ENCODE measurements at places on chromosomes 12 and 14.

- DNase-seq: no peak
Measured at GRCh38 chr14:105347587-105347968, 33.0 kb downstream of the PACS2 start.

DNA sequence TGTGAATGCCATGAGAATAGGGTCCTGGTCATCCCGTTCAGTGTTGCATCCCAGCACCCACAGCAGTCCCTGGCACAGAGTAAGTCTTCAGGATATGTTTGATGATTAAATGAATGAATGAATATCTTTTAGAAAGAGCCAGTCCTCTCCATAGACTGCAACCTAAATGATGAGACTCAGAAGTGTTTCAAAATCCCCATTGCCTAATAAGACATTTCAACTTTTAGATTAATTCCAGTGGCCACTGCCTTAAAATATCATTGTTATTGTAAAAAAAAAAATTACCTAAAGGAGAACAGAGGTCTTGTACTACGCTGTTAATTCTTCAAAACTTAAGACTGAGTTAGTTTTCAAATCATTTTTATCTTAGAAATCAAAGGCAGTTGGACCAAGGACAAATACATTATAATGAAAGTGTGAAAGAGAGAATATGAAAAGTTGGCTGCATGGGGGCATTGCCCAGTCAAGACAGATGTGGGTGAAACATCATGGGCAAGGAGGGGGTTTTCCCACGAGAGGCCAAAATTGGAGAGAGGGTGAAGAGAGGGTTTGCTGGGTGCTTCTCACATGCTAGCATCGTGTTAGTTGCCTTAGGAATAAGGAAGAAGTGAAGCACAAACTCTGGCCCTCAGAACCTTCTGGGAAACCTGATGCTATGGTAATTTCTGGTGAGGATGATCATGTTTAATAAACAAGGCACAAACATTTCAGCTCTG, 26.3 kb upstream of the CPM start:
- DNase-seq: peak; percentile 25

GRCh38 chr14:91857614-91858013, 9.7 kb downstream of the TC2N start:
- DNase-seq: no peak

- DNase-seq: no peak
Measured at GRCh38 chr12:114735011-114735410, 51.0 kb upstream of the TBX3 start.

- DNase-seq: no peak
Measured at GRCh38 chr14:32367516-32367915, 38.4 kb downstream of the AKAP6 start.

DNA sequence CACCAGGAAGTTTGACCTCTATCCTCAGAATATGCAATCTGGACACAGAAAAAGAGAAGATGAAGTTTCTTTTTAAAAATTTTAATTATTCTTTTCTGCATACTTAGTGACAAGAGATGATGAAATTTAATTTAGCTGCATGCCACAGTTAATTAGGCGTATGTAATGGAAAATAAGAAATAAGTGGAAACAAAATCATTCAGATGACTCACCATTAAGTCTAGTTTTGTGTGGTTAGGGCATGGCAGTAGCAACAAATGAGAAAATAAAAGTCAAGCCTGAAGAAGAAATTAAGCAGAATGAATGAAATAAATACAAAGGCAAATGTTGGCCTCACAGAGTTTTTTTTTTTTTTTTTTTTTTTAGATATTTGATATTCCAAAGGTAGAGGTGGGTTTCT, 30.9 kb upstream of the KLRD1 start:
- no peak for DNase-seq

- no peak for DNase-seq
Measured at GRCh38 chr12:68200854-68201253, 24.8 kb downstream of the IL26 start.

DNA sequence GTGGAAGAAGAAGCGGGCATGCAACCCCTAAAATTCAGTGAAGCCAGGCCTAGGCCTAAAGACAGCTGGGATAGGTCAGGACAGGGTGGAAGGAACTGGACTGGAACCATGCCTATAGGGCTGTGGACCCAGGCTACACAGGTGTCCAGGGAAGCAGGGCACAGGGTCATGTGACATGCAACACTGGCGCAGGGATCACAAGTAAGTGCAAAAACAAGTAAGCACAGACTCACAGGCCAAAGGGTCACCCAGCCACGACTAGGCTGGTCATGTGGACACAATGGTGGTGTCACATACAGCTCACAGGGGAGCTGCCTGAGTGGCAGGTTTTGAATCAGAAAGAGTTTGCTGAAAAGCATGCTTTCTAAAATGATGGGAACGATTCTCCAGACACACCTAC, 195.7 kb downstream of the SPTSSA start:
- no peak for DNase-seq

DNA sequence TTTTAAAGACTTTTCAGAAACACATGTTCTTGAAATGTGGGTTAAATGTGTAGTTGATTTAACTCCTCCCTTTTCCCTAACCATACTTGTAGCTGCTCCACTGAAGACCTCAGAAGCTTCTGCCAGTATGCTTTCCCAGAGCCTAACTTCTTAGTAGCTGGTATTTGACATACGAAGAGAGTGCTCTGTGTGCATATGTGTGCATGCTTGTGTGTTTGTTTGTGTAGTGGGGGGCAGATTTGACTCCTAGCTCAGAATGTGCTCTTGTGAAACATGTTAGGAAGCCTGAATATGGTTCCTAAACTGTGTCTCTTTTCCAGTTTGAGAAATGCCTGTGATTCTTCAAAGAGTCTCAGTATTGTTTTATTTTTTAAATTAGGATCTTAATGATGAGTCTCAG, 420.4 kb downstream of the PCNX1 start:
- DNase-seq: no peak

GRCh38 chr12:105939181-105939721, 199.5 kb downstream of the NUAK1 start:
- no peak for DNase-seq

- DNase-seq: peak; percentile 10
Measured at GRCh38 chr14:61889914-61890351, 127.7 kb downstream of the SNAPC1 start.

GRCh38 chr14:61469781-61470180, 148.4 kb downstream of the PRKCH start:
- no peak for DNase-seq

- DNase-seq: no peak
Measured at GRCh38 chr12:49832836-49833421, 4.7 kb upstream of the NCKAP5L start.

DNA sequence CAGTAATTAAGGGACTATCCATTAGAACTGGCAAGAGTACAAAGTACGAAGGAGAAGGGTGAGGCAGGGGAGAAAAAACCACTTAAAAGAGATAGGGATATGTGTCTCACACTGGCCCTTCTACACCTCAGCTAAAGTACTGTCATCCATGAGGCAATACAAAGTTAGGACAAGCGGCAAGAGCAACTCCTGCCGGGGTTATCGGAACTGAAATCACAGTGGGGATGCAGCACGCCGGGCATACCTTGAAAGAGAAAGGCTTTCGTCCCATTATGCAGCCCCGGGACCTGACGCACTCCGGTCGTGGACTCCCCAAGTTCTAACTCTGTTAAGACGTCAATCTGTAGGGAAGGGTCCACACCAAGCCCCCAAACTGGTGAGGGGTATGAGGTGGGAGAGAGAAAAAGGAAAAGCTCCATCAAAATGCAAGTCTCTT, 1.1 kb downstream of the NELL2 start:
- DNase-seq: peak; percentile 27

- DNase-seq: no peak
Measured at GRCh38 chr12:25082628-25083027, 112.3 kb downstream of the DNAI7 start.

DNA sequence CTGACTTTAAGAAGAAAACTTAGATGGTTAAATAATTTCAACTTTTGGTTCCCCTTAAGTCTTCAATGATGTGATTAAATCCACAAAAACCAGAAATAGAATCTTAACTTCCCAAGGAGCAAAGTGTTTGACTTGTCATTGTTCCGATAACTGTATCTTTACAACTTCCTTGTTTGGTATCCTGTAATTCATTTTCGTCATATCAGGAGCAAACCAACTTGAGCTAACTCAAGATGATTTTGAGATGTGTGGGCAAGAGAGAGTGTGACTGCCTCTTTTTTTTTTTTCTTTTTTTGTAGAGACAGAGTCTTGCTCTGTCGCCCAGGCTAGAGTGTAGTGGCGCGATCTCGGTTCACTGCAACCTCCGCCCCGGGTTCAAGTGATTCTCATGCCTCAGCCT, 25.3 kb downstream of the DRAM1 start:
- DNase-seq: no peak

GRCh38 chr12:6758506-6759095, 5.7 kb upstream of the MLF2 start:
- DNase-seq: no peak

DNA sequence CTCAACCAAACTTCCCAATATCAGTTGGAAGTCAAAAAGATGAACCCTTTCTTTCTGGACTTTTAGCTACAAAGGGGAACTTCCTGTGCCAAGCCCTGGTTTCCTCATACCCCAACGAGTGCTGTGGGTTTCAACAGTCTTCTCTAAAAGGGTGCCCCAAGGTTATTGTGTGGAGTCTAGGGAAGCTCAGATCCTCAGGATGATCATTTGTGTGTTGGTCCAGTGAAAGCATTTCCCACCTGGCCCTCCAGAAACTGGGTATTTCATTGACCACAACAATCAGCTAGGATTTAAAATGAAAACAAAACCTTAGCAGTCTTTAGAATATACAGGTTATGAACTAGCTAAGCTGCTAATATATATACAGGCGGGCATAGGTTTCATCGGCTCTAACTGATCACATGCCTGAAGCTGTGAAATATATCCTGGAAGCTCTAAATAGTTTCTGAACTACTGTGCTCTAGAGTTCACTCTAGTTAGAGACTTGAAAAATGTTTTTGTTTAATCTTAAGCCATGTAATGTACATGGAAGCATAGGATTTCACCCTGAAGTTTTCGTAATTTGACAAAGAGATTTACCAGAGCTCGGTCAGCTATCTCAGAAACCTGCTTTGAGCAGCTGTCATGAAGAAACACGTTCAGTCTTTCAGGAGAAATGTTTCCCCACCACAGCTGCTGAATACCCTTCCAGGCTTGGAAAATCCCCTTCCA, 29.6 kb downstream of the P2RX4 start:
- DNase-seq: no peak

DNA sequence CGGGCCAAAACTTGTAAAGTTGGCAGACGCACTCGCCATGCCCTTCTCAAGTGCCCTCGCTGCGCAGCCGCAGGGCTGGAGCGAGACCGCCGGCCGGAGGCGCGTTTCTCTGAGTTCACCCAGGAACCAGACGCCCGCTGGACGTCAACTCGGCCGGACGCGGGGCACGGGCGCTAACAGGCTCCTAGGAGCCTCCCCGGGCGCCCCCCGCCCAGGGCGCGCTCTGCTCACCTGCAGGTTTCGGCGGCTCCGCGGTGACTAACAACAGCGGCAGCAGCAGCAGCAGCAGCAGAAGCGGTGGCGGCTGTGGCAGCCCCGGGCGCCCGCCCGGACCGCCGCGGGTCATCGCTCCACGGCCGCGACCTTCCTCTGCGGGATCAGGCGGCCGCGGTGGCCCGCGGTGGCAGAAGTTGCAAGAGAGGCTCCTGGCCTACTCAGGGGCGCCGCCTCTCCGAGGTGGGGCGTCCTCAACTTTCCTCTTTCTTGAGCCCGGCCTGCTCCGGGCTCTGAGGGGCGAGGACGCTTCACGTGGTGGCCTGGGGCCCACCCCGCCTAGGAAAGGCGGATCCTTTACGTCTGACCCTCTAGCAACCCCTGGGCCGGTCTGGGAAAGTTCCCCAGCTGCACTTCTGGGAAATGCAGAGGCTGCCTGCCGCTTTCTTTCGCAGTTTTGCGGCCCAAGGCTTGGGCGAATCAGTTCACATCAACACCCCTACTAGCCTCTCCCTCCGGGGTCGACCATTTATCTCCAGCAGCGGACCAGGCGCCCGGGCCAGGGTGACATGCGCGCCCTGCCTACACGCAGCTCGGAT, at the start of gene PLBD1:
TSS of gene PLBD1 (minus strand) at position 533 of the 812 bp plus-strand sequence. CDS start at position 346, 187 bp downstream.
- DNase-seq: peak; percentile 5

GRCh38 chr12:132071040-132071810, 72.9 kb downstream of the DDX51 start:
- no peak for DNase-seq

- DNase-seq: peak; percentile 79
Measured at GRCh38 chr12:6943389-6943721, 261 bp upstream of the RNU7-1 start.

GRCh38 chr12:113049976-113050742, 6.4 kb upstream of the DTX1 start:
- no peak for DNase-seq

GRCh38 chr12:5619628-5620027, 187.7 kb downstream of the NTF3 start:
- no peak for DNase-seq

DNA sequence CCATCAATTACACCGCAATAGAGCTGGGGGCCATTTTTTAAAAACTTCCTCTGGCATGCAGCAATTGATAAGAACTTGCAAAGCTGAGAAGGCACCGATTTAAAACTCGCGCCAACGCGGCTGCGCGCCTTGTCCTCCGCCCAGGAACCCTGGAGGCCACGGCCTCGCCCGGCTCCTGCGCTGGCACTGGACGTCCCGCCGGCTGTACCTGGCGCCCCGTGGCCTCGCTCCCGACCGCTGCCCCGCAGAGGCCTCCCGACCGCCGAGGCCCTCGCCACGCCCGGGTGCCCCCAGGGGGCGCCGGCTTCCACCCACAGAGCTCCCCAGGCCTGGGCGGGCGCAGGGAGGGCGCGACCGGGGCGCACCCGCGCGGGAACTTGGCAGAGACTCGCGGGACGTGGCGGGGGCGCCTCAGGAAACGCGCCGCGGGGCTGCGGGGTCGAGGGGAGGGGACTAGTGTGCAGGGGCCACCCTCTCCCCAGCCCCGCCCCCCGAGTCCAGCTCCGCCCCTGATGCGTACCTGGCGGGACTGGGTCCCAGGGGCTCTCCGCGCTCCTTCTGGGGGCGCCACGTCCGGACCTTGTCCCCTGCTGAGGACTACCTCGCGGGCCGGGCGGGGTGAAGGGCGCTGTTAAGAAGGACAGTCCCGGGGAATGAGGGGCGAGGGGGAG, 65.7 kb downstream of the TNFAIP2 start:
- peak; percentile 23 for DNase-seq

DNA sequence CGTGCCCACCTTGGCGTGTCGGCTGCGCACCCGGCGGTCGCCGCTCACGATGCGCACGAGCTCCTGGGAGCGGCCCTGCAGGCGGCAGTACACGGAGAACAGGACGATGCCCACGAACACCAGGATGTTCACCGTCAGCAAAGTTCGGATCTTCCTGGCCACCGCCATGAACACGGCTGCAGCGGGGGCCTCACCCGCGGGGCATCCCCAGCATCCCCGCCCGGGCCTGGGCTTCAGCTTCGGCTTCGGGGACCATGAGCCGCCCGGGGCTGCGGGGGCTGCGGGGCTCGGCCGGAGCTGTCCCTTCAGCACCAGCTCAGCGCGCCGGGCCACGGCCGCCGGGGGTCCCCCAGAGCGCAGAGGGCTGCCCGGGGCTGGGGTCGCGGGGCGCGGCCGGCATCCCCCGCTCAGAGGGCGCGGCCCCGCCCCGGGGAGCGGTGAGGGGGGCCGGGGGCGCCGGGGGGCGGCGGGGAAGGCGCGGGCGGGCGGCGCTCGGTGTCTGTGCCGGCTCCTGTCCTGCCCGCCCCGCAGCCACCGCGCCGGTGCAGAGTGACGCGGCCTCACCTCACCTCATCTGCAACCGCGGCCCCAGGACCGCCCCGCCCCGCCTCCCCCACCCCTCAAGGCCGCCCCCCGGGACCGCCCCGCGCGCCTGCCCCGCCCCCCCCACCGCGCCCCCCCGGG, at the start of gene GALNT9:
TSS of gene GALNT9 (minus strand) at position 554 of the 684 bp plus-strand sequence. CDS start at position 168, 386 bp downstream.
- no peak for DNase-seq

- DNase-seq: no peak
Measured at GRCh38 chr12:117622741-117623140, 261.3 kb upstream of the NOS1 start.
